GM23338 (cell line): ENCODE measurements at places on chromosomes 2 and 18.

DNA sequence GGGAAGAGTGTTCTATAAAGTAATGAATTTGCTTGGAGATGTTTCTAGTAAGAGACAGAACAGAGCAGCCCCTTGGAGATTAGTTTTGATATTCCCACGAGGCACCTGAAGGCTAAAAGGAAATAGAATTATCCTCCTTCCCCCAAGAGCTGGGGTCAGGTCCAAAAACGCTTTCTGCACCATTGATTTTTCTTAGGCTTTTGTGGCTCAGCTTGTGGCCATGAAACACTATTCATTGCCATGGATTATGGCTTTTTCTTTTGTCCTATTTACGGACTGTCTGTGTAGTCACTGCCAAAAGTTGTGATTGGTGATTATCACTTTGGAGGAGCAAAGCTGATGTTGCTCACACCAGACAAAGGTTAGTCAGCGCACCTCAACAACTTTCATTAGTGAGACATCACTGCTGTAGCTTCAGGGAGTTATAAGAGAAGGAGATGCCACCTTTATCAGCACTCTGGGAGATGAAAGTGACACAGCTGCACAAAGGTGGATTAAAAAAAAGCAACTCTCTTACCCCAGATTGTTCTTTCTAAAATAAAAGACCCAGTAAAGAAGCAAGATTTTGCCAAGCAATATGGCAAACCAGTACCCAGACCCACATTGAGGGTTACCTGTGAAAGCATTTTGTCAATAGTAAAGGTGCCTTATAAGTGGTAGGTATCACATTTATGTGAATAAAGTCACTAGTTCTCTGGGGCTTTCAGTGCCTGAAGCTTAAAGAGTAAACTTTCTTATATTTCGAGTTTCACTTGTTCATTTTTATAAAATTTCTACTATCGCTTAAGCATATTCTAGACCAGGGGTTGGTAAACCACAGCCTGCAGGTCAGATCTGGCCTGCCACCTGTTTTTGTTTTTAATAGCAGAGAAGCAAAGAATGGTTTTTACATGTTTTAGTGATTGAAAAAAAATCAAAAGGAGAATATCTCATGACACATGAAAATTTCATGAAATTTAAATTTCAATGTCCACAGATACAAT, 10.6 kb downstream of the CXCR4 start:
- H3K36me3 ChIP-seq: no peaks in the 10 kb centered on the region
- no peak overlapping the region for H3K27ac ChIP-seq
- no peak overlapping the region for H3K4me3 ChIP-seq

- no peak overlapping the region for H3K4me3 ChIP-seq
- no peak for DNase-seq
- no peaks in the 10 kb centered on the region for H3K36me3 ChIP-seq
- peaks cover 5% of the 10 kb centered on the region; the same call in 1 of the 2 replicates for H3K4me1 ChIP-seq
- no peak overlapping the region for H3K27ac ChIP-seq
- H3K27me3 ChIP-seq: no peaks in the 10 kb centered on the region
These were observed 127.9 kb downstream of the THADA start for GRCh38 chr2:43467891-43468290.

- DNase-seq: peak; percentile 93
- H3K27ac ChIP-seq: no peak overlapping the region
- no peak overlapping the region for H3K4me3 ChIP-seq
- peaks cover 21% of the 10 kb centered on the region for H3K4me1 ChIP-seq
These were observed 6.6 kb upstream of the OXER1 start for GRCh38 chr2:42770288-42771131.

DNA sequence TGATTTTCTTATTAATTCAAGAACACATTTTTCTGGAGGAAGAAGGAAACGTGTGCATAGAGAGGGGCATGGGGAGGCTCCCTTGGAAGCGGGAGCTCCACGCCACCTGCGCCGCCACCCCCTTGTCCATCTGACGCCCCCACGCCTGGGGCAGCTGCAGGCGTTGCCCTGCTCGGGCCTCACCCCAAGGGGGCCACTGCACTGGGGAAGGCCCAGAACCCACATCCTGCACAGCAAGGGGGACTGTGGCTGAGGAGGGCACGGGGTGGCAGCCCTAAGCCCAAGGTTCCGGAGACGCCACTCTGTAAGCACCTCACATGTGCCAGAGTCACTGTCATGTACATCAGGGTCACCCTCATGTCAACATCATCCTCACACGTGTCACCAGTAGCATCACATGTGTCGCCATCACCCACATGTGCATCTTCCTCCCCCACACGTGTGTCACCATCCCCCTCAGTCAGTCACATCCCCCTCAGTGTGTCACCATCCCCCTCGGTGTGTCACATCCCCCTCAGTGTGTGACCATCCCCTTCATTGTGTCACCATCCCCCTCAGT, 486.7 kb upstream of the SALL3 start:
- DNase-seq: no peak
- H3K27me3 ChIP-seq: no peaks in the 10 kb centered on the region
- peaks cover 6% of the 10 kb centered on the region; the same call in 1 of the 2 replicates for H3K36me3 ChIP-seq

- no peak overlapping the region for H3K4me3 ChIP-seq
- no peaks in the 10 kb centered on the region; the same call in 1 of the 2 replicates for H3K36me3 ChIP-seq
- no peak for DNase-seq
- H3K27me3 ChIP-seq: no peaks in the 10 kb centered on the region
- peaks cover 6% of the 10 kb centered on the region; the same call in 1 of the 2 replicates for H3K4me1 ChIP-seq
- no peak overlapping the region for H3K27ac ChIP-seq
These were observed 23.4 kb upstream of the RPL31 start for GRCh38 chr2:100978582-100979191.

GRCh38 chr2:232286001-232286868, 92.3 kb upstream of the ALPP start:
- no peaks in the 10 kb centered on the region for H3K36me3 ChIP-seq
- DNase-seq: no peak
- no peaks in the 10 kb centered on the region for H3K27me3 ChIP-seq
- H3K27ac ChIP-seq: no peak overlapping the region

DNA sequence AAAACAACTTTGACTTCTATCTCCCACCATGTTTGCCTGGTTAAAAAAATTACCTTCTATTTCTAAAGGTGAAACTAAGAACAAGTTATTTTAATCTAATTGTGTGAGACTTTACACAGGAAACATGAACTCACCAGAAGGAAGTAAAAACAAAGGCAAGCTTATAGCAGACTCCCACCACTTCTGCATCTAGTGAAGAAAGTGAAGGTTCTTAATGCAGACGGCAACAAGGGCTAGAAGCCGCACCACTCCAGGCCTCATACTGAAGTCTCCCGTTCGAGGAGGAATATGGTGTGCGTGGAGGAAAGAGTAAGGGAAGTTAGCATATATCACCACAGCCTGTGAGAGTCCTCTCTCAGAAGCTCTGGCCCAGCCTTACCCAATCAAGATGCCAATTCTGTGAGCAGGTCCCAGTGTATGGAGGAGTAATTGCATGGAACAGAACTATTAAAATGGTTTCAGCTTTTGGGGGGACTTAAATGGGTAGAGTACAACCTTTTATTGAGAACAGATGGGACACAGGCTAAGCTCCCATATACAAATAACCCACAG, 958.7 kb downstream of the BCL11A start:
- no peak for DNase-seq
- H3K36me3 ChIP-seq: no peaks in the 10 kb centered on the region
- H3K4me1 ChIP-seq: no peaks in the 10 kb centered on the region
- H3K27ac ChIP-seq: no peak overlapping the region
- no peak overlapping the region for H3K4me3 ChIP-seq
- no peaks in the 10 kb centered on the region for H3K27me3 ChIP-seq

GRCh38 chr2:44897406-44897805, 44.1 kb upstream of the SIX3 start:
- no peaks in the 10 kb centered on the region for H3K36me3 ChIP-seq
- DNase-seq: peak; percentile 13
- H3K4me3 ChIP-seq: no peak overlapping the region
- H3K27ac ChIP-seq: no peak overlapping the region

DNA sequence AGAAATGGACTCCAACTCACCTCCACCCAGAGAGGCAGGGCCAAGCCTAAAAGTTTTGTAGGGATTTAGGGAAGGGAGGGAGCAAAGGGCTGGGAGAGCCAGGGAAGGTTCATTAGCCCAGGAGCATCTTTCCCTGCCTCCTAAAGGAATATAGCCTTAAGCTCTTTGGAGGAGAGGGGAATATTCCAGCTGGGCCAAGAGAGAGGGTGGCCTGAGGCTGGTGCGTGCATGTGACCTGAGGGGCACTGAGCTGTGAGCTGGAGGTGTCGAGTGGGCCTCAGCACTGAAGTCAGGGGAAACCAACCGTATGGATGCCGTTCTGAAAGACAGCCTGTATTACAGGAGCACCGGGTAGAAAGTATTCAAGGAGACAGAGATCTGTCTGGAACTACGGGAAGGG, 112.6 kb downstream of the KLHL29 start:
- DNase-seq: no peak
- H3K27ac ChIP-seq: no peak overlapping the region
- H3K4me1 ChIP-seq: peaks cover 22% of the 10 kb centered on the region; the same call in 1 of the 2 replicates
- H3K27me3 ChIP-seq: no peaks in the 10 kb centered on the region

GRCh38 chr18:42182728-42183700, 228.0 kb downstream of the PIK3C3 start:
- DNase-seq: no peak
- no peaks in the 10 kb centered on the region for H3K4me1 ChIP-seq
- no peaks in the 10 kb centered on the region for H3K36me3 ChIP-seq
- no peak overlapping the region for H3K4me3 ChIP-seq
- no peaks in the 10 kb centered on the region for H3K27me3 ChIP-seq

GRCh38 chr18:46212398-46212797, 108.2 kb downstream of the HAUS1 start:
- no peaks in the 10 kb centered on the region for H3K36me3 ChIP-seq
- no peak overlapping the region for H3K27ac ChIP-seq
- H3K4me3 ChIP-seq: no peak overlapping the region
- H3K4me1 ChIP-seq: no peaks in the 10 kb centered on the region

- no peak for DNase-seq
- H3K27ac ChIP-seq: no peak overlapping the region
- H3K27me3 ChIP-seq: no peaks in the 10 kb centered on the region
- no peaks in the 10 kb centered on the region for H3K36me3 ChIP-seq
- no peak overlapping the region for H3K4me3 ChIP-seq
- no peaks in the 10 kb centered on the region for H3K4me1 ChIP-seq
These were observed 81.3 kb downstream of the TFCP2L1 start for GRCh38 chr2:121203591-121204249.

DNA sequence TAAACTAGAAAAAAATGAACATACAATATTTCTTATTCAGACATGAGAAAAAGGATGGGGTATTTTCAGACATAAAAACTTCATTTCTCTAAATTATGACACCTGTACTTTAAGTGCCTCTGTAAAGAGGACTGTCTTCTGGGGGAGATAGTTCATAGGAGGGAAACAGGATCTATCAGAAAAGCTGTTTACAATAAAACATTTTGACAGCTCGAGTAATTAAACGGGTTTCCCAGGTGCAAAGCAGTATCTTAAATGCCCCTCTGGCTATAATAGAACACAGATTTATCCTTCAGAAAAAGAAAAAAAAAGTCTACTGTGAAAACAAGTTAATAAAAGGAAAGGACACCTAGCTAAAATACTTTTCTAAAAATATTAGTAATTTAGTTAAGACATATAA, 311.4 kb upstream of the UBE2E3 start:
- no peaks in the 10 kb centered on the region for H3K4me1 ChIP-seq
- DNase-seq: no peak
- no peaks in the 10 kb centered on the region for H3K36me3 ChIP-seq
- H3K27me3 ChIP-seq: no peaks in the 10 kb centered on the region

DNA sequence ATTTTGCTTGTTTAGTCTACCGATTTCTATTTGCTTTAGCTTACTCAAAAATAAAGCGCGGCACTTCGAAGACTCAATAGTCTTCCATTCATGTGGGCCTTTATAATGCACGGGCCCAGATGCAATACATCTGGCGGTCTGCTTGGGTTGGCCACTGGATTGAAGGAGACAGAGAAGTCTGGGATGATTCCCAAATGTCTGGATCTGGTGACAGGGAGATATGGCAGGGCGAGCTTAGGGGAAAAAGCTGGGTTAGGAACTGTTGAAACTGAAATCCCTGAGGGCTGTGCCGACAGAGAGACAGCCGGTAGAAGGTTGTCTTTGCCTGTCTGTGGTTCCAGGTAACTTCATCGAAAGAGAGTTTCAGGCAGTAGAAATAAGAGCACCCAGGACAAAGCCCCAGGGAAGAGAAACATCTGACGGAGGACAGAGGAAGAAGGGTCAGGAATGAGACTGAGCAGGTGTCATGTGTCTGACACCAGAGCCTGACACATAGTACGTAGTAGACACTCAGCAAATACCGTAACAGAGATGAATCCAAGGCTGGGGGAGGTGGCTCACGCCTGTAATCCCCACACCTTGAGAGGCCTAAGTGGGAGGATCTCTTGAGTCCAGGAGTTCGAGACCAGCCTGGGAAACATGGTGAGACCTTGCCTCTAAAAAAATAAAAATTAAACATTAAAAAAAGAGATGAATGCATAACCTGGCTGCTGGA, 13.6 kb downstream of the CLUL1 start:
- no peaks in the 10 kb centered on the region for H3K4me1 ChIP-seq
- no peaks in the 10 kb centered on the region for H3K36me3 ChIP-seq
- H3K4me3 ChIP-seq: no peak overlapping the region
- no peak for DNase-seq

DNA sequence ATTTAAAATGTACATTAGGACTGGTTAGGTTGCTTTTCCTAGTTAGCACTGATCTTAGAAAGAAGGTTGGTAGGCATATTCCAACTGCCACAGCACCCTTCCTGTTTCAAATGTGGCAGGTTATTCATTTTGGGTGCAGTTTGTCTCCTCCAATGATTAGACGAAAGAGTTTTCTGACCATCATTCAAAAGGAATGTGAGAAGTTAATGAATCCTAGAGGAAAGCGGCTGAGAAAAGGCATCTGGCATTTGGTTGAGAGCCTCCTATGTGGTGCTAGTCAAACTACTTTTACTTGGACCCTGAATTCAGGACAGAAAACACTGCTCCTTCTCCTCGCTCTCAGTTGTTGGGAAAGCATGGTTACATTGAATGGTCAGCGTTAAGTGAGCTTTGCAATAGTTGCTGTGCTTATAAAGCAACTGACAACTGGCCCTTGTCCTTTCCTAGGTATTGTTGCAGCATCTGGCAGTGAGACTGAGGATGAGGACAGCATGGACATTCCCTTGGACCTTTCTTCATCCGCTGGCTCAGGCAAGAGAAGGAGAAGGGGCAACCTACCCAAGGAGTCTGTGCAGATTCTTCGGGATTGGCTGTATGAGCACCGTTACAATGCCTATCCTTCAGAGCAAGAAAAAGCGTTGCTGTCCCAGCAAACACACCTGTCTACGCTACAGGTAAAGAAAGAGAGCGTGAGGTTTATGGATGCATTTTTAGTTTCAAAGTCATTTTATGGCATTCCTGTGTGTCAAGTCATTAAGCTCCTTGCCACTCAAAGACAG, 6.1 kb downstream of the TGIF1 start:
- peaks cover 19% of the 10 kb centered on the region; the same call in 1 of the 2 replicates for H3K36me3 ChIP-seq
- peak; percentile 57 for DNase-seq
- H3K4me3 ChIP-seq: peak overlapping the region; percentile 20
- H3K4me1 ChIP-seq: peaks cover 53% of the 10 kb centered on the region
- no peaks in the 10 kb centered on the region for H3K27me3 ChIP-seq
- peak overlapping the region; percentile 83 for H3K27ac ChIP-seq

GRCh38 chr2:26178246-26178645, 5.4 kb downstream of the GAREM2 start:
- H3K36me3 ChIP-seq: peaks cover 4% of the 10 kb centered on the region; the same call in 1 of the 2 replicates
- H3K27me3 ChIP-seq: 0 out of 2 replicates have a peak, but pooled peaks cover 3% of the 10 kb centered on the region
- DNase-seq: no peak
- H3K27ac ChIP-seq: no peak overlapping the region
